ENCODE measurements at places on chromosomes 5 and 9. TPM values are rescaled to one million over a fixed set of nuclear protein-coding genes. Genes with fewer than 3 reads are reported as not detected.

Gene ELOVL7
- polyA plus RNA-seq = 0.11 TPM

Gene POU5F2
- 0.09 TPM for polyA plus RNA-seq

Gene IFNE
- polyA plus RNA-seq = 0.67 TPM

Gene CCDC152
- polyA plus RNA-seq = 1.3 TPM

Gene KIF20A
- 25.4 TPM for polyA plus RNA-seq

Gene PCDHGA6
- polyA plus RNA-seq = 4.8 TPM

Gene CDH18
- polyA plus RNA-seq = 0.19 TPM

Measured in AG04450 (cell line).